Activated T-helper 1 cell treated with anti-CD3 and anti-CD28 coated beads, Interleukin-2, amount 50 U/mL, for 16 hours (primary cell): ENCODE measurements at places on chromosomes 13 and 19.

DNA sequence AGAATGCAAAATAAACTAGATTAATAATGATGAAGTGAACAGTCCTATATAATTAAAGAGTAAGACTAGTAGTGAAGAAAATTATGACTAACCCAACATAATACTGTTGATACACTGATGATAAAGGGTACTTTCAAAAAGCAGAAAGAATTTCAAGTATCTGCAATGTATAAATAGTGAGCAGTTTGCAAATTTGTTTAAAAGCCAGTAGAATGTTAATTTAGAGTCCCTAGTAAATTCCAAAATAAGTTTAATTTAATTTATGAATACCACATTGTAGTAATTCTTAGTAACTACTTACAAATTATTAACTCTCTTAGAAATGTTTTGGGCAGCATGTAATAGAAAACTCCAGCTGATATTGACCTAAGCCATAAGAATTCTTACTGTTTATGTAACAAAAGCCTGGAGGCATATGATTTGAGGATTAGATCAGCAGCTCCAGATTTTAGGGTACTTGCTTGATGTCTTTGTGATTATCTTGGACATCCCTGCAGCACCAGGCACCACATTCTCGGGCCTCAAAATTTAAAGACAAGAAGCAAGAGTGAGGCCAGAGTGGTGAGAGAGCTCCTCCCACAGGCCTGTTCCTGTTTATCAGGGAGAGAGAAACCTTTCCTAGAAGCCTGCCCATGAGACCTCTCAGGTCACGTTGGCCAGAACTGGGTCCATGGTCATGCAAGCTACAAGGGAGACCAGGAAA, 67.6 kb upstream of the TDRD3 start:
- no peak for DNase-seq

GRCh38 chr19:16366433-16367260, 42.0 kb downstream of the KLF2 start:
- no peak for DNase-seq

GRCh38 chr13:49308921-49309408, 61.2 kb downstream of the CDADC1 start:
- no peak for DNase-seq

DNA sequence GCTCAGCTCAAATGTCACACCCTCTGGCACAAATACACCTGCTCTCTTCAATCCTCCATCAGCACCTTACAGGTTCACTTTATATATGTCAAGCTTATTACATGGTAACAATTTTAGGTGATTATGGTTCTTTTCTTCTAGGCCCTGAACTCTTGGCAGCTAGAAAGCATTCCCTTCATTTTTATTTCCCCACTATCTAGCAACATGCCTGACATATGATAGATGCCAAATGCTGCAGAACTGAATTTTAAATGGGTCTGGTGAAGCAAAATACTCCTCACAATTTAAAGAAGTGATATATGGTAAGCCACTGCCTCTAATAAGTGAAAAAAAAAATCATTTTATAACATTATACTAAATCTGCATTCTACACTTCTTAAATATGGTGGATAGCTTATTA, 95.2 kb downstream of the USP12 start:
- DNase-seq = no peak

DNA sequence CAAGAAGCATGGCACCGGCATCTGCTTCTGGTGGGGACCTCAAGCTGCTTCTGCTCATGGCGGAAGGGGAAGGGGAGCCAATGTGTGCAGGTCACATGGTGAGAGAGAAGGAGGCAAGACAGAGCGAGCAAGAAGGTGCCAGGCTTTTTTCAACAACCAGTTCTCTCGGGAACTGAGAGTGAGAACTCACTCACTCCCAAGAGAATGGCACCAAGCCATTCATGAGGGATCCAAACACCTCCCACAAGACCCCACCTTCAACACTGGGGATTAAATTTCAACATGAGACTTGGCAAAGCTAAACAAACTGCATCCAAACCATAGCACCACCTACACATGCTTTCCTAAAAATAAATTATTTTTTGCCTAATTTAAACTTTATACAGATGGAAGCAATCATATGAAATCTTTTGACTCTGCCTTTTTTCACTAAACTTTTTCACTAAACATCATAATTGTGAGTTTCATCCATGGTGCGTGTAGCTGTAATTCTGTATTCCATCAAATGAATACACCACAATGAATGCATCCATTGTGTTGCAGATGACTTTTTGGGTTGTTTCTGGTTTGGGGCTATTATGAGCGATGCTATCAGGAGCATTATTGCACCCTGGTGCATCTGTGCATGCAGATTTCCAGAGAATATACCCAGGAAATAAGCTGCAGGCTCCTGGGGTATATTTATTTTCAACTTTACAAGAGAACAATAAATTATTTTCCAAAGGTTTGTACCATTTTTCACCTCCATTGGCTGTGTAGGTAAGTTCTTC, 14.6 kb upstream of the IPO5 start:
- no peak for DNase-seq

GRCh38 chr13:84339456-84339855, 457.2 kb upstream of the SLITRK1 start:
- no peak for DNase-seq

DNA sequence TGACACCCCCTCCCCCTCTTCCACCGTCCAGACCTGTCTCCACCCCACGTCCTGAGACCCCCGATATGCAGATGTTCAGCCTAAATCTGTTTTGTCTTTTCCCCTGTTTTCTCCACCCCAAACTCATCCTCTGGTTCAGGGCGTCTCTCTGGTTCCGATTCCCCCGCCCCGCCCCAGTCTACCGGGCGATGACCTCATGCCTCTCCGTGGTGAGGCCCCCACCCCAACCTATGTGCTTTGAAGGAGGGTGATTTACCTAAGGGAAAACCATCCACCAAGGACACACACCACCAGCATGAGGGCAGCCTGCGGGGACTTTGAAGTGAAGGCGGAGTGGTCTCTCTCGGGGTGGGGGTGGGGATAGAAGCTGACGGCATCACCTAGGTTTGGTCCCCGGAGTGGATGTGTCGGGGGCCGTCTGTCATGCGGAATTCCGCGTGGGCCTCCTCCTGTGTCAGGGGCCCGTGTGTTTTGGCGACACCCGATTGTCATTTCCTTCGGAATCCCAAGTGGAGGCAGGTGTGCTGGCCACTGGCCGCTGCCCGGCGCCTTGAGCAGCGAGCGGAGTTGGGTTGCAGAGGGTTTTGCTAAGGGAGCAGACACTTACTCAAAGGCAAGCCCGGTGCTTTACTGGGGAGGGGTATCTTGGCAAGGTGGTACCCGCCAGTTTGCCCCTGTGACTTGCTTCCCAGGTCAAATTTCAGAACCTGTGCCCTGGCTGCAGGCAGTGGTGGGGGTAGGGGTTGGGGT, 1.4 kb downstream of the FZR1 start:
- no peak for DNase-seq

- no peak for DNase-seq
Observed at GRCh38 chr19:20279516-20279915, 112.5 kb downstream of the ZNF486 start.

DNA sequence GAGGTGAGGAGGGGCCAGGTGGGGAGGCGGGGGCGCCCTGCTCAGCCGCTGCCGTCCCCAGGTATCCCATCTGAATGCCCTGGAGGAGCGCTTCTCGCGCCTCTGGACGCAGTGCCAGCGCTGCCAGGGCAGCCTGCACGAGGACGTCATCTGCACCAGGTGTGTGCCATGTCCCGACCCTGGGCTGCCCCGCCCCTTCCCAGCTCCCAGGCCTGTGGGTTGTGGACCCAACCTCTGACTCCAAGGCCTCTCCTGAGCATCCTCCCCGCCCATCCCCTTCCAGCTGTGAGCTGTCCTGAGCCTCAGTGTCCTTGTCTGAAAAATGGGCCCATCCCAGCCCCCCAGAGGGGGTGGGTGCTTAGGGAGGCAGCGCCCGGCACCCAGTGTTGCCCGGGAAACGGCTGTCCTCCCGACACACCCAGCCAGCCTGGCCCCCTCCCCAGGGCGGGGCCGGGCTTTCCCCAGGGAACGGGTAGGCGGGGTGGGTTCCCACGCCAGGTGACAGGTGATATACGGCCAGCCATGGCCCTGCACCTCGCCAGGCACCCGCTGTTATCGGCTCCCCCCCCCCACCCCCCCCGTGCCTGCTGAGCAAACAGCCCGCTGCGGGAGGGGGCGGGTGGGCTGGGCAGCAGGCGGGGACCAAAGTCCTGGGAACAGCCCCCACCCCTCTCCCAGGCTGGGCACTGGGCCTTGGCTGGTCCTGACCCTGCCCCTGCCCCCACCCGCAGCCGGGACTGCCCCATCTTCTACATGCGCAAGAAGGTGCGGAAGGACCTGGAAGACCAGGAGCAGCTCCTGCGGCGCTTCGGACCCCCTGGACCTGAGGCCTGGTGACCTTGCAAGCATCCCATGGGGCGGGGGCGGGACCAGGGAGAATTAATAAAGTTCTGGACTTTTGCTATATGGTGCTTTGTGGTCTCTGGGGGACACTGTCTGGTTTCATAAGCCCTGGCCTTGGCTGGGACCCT, 1.3 kb upstream of the SPIB start:
- no peak for DNase-seq

DNA sequence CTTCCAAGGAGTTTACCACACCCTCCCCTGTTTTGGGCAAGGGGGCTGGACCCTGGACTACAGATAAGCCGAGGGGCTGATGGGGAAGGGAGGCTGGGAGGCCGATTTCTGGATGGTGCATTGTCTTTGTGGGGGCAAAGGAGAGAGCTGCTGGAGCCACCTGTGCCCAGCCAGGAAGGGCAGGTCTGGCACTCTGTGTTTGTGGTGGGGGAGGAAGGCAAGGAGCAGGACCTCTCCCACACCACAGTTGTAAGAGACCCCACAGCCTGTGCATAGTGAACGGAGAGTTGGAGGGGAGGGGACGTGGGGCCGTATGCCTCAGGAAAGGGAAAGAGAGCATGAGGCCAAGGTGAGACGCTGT, 16.0 kb upstream of the PRR19 start:
- DNase-seq = no peak

GRCh38 chr19:2048959-2049740, 1.9 kb downstream of the MKNK2 start:
- DNase-seq = no peak

DNA sequence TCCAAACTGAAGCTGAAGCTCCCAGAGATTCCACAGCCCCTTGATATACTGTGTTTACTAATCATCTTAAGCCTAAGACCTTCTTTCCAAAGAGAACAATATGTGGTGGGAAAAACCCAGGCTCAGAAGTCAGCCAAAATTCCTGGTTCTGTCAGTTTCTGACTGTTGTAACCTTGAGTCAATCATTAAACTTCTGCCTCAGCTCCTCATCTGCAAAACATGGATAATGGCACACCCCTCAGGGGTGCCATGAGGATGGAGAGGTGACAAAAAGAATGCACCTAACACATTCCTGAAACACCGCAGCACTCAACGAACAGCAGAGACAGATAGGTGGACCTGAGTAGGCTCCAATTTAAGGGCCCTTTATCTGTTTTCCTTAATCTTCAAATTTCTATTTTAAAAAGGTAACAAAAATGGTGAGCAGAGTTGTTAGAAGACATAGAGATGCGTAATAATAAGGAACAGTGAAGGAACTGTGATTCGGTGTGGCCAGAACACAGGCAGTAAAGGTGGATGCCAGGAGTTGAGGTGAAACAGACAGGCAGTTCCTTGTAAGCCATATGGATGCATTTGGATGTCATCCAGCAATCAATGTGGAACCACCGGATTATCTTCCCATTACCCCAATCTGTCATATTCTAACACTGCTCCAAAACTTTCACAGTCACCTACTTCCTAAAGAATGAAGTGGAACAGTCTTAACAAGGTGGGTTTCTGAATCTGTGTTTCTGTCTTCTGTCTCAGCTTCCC, 56.6 kb upstream of the DOCK9 start:
- no peak for DNase-seq

DNA sequence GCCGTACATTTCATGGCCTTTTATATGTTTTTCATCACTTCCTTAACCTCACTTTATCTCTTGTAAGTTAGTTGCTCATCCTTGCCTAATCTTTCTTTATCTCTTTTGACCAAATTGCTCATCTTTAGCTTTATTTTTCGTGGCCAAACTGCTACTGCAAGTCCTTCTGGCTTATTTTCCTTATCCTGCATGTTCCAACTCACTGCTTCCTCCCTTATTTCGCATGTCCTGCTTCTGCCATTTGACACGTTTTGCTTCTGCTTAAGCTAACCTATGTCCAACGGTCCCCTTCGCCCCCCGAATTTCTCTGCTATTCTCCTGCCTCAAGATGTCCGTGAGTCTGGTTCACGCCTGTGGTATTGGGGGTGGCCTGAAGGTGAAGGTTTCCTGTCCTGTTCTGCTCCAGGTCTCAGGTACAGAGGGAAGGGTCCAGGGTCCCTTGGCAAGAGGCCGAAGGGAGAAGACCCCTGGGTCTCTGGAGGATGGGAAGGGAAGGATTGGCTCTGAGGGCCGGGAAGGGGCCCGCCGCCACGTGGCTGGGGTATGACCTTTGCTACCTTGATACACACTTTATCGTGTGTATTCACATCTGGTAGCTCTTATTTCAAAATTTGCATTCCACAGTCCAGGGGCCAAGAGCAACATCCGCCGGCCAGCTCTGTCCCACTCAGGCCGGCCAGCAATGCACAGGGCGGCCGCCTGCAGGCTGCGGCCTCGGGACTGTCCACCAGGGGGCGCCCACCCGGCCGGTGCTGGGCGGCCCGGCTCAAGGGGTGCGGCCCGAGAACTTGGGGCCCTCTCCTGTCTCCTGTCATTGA, 2.9 kb upstream of the C19orf85 start:
- peak; percentile 62 for DNase-seq

DNA sequence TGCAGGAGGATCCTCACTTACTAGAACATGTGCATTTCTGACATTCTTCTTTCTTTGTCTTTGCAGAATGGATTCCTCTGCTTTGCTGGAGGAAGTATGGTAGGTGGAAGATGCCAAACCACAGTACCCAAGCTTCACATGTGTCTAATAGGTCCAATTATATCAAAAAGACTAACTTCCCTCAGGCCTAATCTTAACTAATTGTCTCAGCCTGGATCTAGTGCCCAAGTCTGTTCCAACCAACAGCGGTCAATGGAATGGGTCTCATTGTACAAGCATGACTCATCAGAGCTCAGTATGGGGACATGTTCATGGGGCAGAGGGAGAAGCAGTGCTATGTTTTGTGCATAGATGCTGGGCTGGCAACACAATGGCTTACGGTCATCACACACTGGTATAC, 81.6 kb upstream of the CSNK1A1L start:
- DNase-seq = no peak

DNA sequence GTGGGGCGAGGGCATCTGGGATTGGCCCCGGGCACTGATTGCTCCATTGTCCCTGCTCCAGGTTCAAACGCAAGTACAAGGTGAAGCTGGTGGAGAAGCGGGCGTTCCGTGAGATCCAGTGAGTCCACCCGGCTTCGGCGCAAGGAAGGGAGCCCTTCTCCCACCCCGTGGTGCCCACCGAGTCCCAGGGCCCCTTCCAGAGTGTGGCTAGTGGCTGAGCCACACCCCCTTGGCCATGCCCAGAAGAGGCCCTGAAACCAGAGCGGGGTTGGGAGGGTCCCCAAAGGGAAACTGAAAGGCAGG, 11.2 kb downstream of the NOP53 start:
- no peak for DNase-seq
